Chondrocyte (in vitro differentiated cells): ENCODE measurements at places on chromosomes 2 and 18. TPM values are rescaled to one million over a fixed set of nuclear protein-coding genes. Genes with fewer than 3 reads are reported as not detected.

DNA sequence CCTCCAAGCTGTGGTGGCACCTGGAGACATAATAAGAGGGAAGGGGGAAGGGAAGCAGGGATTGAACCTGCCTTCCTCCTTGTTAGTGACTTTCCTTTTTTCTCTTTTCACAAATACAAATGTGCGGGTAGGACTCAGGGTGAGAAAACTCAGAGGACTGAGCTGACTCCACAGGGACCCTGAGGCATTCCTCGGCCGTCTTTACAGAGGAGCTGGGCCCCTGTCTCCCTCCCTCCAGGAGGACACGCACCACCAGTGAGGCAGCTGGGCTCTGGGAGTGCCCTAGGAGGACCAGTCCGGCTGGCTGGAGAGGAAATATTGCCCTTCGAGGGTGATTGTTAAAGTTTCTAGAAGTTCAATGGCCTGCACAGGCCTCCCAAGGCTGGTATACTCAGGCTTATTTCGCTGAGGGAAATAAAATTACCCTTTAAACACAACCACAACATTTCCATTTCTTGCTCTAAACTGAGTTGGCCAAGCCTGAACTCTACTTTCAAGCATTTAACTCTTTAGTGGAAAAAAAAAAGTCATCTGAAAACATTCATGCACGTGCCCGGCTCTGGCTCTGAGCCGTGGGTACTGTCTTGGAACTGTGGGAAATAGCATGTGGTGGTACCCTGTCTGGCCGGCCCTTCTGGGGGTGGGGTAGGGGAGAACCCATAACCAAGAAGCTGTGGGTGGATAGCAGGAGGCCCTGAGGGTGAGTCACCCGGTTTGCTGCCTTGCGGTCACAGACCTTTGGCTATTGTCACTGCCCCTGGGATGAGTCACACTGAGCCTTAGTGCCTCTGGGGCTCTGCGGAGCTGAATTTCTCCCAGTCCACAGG is 116.0 kb downstream of the COPS8 start:
- DNase-seq = peak; percentile 66

The ZNF396 gene
- total RNA-seq = 1.4 to 1.5 TPM (median 1.4 TPM) in 3 replicates

DNA sequence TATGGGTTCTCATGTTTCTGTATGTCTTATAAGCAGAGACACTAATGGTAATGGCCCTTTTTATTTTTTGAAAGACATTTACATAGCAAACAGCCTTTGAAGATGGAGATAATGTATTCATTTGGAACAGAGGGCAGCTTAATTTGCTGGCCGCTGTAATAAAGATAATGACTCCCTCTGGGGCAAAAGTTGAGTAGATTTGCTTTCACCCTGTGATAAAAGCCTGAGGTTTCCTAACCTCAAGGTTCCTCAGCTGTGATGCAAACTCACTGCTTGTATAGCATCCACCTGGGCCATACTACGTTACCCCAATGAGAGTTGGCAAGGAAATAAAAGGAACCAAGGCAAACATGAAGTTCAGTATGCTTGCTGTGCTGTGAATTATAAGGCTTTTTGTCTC is 54.8 kb downstream of the TEX51 start:
- no peak for DNase-seq

The IL1RL1 gene
- not detected in 3 replicates for total RNA-seq

The HOXD3 gene
- total RNA-seq = not detected in 3 replicates

The CAVIN2 gene
- total RNA-seq = 1.8 to 5.7 TPM (median 2.2 TPM) in 3 replicates
